ENCODE measurements at places on chromosomes 2 and 18.

- DNase-seq: no peak
These were observed 24.1 kb upstream of the PLEKHM3 start for GRCh38 chr2:208049441-208049840.

DNA sequence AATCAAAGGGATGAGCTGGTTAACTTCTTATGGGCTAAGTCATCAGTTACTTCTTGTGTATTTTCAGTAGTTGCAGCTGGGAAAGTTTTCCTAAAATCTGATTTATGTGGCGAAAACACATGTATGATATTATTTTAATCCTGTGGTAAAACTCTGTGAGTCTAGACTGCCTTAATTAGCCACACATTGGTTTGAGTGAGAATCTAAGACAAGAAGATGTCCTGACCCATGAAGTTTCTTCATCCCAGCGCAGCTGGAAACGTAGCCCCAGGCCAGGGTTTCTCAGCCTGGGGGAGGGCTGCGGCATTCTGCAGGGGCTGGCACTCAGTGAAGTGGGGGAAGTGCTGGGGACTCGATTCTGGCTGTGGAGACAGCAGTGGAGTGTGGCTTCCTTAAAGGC, 44.7 kb upstream of the INHBB start:
- no peak for DNase-seq

DNA sequence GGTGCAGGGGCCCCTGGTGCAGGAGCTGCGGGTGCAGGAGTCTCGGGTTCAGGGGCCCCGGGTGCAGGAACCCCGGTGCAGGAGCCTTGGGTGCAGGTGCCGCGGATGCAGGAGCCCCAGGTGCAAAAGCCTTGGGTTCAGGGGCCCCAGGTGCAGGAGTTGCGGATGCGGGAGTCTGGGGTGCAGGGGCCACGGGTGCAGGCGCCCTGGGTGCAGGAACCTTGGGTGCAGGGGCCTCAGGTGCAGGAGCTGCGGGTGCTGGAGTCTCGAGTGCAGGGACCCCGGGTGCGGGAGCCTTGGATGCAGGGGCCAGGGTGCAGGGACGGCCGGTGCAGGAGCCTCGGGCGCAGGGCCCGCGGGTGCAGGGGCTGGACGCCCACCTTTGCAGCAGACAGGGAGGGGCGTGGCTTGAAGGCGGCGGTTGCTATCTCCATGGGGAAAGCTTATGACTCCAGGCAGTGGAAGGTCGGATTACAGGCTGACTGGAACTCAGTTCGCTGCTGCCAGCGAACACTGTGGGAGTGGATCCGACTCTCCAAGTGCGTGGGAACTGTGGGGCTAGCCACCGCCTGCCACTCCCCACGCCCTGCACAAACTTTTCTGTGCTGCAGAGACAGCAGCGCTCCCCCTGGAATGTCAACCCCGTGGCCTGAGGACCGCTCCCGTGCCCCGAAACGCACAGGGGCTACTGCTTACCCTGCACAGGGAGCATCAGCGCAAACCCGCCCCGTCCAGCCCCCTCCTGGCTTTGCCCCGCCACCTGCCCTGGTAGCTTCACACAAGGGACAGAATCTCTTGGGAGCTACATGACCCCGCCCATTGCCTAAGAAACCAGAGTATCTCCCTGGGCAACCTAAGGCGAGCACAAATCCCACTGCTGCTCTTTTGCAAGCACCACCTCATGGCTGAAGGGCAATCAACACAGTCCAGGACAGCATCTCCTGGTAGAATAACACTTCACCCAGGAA, 40.3 kb downstream of the COPS9 start:
- DNase-seq: no peak

DNA sequence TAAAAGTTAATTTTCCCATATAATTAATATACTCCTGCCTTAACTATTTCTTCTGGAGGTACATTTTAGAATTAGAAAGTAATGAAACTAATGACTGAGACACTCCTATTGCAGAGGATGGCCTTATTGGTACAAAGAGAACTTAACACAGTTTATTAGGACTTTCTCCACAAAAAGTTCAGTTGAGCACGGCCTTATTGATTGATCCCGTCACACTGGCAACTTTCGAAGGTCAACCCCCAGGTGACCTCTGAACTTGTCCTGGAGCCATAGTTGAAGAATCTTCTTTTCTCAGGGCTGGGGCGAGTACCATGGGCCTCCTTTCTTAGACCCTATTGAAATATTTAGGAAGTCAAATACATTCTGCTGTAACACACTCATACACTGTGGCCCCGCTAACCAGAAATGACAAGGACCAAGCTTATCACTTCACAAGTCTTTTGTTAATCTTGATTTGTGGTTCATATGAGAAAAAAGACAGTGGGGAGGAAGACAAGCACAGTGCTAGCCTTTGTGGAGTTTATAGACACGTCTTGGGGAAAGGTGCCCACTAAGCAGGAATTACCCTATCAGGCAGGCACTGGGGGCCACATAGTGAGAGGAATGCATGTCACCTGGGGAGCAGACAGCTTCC, 11.2 kb downstream of the SPP2 start:
- no peak for DNase-seq

GRCh38 chr2:77571545-77571944, 49.4 kb upstream of the LRRTM4 start:
- DNase-seq: no peak

GRCh38 chr2:175004980-175005732, at the start of gene CHN1:
CHN1 (minus strand) TSS chr2:175005381; CDS start chr2:175004912, 469 bp downstream.
- DNase-seq: peak; percentile 41

DNA sequence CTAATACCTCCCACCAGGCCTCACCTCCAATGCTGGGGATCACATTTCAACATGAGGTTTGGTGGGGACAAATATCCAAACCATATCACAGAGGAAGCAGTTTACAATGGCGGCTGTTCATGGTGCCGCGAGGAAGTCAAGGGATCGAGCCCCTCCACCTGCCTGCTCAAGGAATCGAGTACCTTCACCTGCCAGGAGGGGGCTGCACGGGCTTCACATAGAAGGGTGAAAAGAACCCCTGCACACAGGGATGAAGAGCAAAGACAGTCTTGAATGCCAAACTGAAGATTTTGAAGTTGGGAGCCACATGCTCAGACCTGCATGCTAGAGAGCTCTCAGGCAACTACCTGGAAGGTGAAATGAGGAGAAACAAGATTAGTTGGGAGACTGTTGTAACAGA, 110.3 kb downstream of the KCNF1 start:
- no peak for DNase-seq

GRCh38 chr2:73069041-73069854, 2.3 kb downstream of the SFXN5 start:
- no peak for DNase-seq

GRCh38 chr18:59570101-59570775, 127.0 kb downstream of the CCBE1 start:
- DNase-seq: no peak

GRCh38 chr2:236136538-236136937, 31.6 kb downstream of the GBX2 start:
- DNase-seq: no peak

DNA sequence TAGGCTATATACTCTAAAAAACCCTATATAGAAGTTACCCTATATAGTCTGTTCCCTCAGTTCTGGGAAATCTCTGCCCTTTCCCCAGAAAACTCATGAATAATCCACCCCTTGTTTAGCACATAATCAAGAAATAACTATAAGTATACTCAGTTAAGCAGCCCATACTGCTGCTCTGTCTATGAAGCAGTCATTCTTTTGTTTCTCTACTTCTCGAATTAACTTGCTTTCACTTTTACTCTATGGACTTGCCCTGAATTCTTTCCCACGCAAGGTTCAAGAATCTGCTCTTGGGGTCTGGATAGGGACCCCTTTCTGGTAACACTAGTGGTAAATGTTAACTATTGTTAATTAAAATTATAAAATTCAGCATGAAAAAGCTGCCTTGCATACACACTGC, 17.4 kb upstream of the AP1S3 start:
- no peak for DNase-seq

GRCh38 chr2:82260521-82260920, 1956.0 kb upstream of the LRRTM1 start:
- no peak for DNase-seq

GRCh38 chr18:59718108-59718463, 20.9 kb upstream of the CCBE1 start:
- DNase-seq: no peak

DNA sequence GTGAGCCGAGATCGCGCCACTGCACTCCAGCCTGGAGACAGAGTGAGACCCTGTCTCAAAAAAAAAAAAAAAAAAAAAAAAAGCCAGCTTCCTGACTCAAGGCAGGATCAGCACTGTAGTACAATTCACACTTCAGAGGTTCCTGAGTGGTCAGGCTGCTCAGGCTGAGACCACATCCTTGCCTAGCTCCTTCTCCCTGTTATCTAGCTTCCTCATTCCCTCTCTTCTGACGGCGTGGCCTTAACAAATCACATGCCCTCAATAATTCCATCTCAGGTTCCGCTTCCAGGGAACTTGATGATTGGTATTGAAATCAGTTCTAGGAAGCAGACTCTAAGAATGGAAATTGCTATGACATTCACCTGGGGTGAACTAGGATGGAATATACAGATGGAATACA, 29.8 kb upstream of the KDM3A start:
- no peak for DNase-seq

DNA sequence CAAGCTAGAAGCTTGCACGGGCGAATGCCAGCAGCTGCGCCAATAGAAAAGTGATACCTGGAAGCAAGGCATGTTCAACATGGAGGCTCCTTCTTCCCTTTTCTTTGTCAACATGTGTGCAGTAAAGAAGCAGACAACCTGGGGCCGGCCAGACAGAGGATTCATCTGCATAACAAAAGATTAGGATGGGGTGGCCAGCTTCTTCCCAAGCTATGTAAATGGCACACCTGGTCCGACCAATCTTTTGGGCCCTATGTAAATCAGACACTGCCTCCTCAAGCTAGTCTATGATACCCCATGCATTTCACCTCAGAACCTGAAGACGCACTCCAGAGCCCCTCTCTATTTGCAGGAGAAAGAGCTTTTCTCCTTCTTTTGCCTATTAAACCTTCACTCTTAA, 66.4 kb upstream of the TGFA start:
- DNase-seq: no peak

DNA sequence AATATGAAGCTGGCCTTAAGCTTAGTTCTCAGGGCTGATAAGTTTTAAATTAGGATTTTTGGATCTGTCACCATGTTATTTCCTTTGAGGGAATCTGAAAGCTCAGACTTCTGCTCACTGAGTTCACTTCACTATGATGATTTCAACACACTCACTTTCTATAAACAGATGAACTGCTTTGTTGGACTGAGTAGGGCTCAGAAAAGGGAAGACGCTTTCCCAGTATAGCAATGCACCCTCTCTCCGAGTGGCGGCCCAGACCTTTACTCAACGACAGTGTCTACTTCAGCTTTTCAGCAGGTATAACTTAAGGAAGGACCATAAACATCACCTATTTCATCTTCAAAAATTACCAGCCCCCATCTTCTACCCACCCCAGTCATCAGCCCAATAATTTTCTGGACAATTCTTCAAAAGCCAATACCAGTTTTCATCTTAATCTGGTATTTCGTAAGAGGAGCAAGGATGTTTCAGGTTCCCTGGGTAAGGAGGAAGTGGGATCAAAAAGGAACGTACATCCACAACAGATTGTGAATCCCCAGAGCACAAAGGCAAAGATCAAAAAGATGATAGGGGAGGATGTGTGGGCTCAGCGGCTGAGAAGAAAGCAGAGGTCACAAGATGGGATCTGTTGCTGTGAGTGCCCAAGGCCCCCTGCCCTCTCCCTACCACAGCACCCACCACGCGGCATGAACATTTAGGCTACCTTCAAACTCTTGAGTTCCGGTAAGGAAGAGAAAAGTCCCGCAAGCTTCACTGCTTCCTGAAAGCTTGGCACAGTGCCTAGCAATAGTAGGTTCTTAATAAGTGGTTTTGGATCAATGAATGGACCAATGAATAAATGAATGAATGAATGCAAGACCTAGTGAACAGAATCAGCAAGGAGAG, 41.9 kb downstream of the LPIN2 start:
- DNase-seq: peak; percentile 74

- DNase-seq: no peak
These were observed 28.6 kb downstream of the BOD1L2 start for GRCh38 chr18:57175532-57175931.

DNA sequence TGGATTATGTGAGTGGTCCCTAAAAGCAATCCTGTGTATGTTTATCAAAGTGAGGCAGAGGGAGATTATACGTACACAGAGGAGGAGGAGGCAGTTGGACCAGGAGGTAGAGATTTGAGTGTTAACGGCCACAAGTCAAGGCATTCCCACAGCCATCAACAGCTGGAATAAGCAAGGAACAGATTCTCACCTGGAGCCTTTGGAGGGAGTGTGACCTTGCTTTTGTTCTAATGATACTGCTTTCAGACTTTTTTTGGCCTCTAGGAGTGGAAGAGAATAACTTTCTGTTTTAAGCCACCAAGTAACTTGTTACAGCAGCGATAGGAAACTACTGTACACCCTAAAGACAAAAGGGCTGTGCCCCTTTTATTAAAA, 18.1 kb downstream of the LCLAT1 start:
- DNase-seq: no peak

DNA sequence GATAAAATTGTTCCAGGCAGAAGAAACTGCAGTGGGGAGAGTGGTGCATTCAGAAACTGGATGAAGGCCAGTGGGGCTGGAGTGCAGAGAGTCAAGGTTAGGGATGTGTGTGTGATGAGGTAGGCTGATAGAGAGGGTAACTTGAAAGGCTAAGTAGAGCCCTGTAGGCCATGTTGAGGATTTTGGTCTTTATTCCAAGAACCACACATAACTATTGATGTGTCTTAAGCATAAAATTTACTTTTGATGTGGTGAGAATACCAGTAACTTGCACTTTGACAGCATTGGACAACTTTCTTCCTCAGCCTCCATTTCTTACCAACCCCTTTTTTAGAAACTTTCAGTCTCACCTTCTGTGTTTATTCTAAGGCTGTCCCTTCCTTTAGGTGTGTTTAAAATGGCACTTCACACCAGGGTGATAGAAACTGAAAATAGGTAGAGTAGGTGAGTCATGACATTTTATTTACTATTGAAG, 22.6 kb downstream of the MTX2 start:
- no peak for DNase-seq

DNA sequence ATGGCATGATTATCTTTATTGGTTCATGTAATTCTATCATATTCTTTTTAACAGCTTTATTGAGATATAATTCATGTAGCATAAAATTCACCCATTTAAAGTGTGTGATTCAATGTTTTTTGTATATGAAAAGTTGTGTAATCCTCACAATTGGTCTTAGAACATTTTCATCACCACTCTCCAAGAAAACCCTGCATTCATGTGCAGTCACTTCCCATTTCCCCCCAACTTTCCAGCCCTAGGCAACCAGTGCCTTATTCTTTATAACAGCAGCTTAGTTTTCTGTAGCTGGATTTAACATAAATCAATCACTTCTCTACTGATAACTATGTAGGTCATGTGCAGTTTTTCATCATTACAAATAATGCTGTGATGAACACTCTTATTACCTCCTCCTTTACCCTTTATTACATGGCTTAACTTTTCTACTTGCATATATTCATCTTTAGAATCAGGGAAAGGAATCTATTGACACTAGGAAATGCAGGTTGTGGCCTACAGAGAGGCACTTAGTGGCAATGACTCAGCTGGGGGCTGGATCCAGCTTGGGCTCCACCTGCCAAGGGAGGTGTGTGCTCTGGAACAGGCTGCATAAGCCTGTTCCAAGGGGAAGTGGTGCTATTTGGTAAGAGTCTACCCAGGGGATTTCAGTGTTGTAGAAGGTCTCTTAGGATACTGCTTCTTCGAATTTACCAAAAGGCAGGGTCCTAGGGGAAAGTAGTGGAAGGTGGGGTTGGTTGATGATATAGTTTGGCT, 89.1 kb downstream of the ETAA1 start:
- no peak for DNase-seq
